Stimulated activated CD8-positive, alpha-beta memory T cell treated with anti-CD3 and anti-CD28 coated beads, Interleukin-15, amount 100 ng/mL, for 24 hours (primary cell): ENCODE measurements at places on chromosomes 1 and 21.

DNA sequence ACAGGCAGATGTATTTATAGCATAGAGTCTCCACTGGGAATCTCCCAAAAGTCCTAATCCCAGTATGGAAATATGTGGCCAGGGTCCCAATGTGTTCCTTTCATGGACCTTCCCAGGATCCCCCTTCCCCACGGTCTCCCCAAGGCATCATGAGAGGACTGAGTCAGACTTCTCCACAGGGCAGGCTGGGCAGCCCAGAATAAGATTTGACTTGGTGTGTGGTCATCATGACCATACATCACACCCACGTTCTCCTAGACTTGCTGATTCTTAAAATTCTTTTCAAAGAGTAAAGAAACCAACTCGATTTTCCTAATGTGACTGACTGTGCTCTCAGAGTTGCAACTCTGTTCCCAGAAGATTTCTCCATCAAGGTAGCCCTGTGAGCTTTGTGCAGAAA lies 93.9 kb upstream of the CD34 start:
- DNase-seq: no peak

- no peak for DNase-seq
Measured at GRCh38 chr1:94971491-94971924, 44.6 kb upstream of the CNN3 start.

DNA sequence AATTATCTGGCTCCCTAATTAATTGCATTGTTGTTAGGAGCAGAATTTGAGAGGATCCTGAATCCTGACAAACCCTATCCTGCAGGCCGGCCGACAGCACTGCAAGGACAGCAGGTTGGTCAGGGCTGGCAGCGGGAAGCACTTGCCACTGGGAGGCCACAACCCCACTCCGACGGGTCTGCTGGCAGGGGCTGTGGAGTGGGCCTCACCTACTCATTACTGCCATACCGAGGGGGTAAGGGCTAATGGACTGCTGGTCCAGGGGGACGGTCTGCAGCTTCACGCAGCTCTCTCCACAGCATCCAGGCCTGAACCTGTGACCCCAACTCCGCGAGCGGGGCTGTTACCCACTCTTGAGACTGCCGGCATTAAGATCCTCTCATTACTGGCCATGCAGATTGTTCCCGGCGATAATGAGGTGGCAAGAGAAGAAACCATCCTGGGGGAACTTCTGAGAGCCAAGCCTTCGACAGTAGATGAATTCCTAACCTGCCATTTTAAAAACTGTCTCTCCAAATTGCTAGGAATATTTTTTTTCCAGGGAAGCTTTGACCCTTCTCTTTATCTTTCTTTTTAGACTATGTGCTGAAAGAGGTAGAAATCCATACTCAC lies 501.3 kb downstream of the OMA1 start:
- no peak for DNase-seq

DNA sequence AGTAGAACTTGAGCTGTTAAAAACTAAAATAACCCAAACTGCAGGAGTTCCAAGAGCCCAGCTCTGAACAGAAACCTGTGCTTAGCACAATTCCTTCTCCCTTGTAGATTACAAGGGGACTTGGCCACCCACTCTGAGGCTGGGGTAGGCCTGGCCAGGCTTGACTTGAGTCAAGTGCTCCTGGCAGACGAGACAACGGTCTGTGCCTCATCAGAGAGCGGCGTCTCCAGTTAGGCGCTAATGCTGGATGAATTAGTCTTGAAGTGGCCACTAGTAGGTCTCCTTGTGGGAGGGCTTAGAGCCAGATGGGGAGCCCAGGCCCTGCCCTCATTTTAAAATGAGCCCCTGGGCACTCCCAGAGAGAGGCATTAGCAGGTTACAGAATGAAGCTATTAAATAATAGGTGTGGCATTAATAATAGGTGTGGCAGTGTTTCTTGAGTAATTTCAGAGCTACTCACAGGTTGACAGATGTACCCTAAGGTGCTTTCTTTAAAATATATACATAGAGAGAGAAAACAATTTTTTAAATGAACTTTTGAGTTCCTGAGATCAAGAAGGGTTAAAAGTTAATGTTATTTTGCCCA lies 1.1 kb downstream of the EEIG2 start:
- DNase-seq: no peak

- DNase-seq: no peak
Measured at GRCh38 chr1:208829595-208829994, 585.4 kb upstream of the PLXNA2 start.

DNA sequence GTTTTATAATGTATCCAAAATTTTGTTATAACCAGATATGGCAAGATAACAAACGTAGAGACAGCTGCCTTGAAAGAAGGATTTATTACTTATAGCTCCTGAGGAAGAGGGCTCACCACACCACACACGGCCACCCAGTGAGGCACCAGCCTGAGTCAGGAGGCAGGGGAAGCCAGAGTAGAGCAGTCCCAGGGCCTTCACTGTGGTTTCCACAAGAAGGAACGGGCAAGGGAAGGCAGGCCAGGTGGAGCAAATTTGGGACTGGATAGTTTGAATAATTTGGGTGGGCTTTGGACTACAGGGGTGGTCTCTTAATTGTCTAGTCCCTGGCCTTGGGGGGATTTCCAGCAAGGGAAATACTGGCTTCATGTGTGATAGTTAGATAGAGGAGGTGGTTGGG lies 72.5 kb downstream of the RRAGC start:
- DNase-seq: no peak

DNA sequence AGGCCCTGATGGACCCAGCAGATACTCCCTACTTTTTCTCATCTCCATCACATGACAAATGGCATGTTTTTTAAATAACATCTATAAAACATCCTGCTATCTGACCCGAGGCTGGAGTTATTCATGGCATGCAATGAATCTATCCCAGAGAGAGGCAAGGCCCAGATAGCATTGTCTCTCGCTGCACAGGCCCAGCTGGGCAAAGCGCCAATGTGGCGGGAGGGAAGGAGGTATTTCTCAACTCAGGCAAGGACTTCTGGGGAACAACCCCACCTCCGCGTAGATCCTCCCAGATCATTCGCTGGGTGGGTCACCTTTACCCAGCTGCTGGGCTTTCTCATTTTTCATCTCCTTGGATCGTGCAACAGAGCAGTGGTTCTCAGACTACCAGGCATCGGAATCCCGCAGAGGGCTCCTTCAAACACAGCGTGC lies 59.8 kb downstream of the ERG start:
- no peak for DNase-seq

- DNase-seq: no peak
Measured at GRCh38 chr1:93722081-93723031, 40.7 kb upstream of the BCAR3 start.

DNA sequence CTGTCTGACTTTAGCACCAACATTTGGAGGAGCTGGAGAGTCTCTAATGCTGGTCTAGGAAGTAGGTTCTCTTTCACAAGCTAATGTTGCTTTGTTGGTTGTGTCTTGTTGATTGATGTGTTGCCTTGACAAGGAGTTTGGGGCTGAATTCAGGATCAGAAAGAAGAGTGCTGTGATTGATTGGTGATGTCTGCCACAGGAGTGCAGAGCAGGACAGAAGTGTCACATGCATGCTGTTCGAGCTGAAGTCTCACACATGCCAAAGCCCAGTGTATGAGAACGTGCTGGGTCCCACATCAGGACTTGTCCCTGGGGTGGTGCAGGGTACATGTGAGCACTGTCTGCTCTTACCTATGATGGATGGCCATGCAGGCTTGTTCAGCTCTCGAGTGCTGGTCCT lies 694.4 kb downstream of the MATN1 start:
- no peak for DNase-seq

- DNase-seq: no peak
Measured at GRCh38 chr21:39366563-39366962, 17.7 kb upstream of the HMGN1 start.

- no peak for DNase-seq
Measured at GRCh38 chr1:113142791-113143190, 69.8 kb downstream of the LRIG2 start.

- no peak for DNase-seq
Measured at GRCh38 chr1:225670356-225670755, 17.4 kb upstream of the ENAH start.

DNA sequence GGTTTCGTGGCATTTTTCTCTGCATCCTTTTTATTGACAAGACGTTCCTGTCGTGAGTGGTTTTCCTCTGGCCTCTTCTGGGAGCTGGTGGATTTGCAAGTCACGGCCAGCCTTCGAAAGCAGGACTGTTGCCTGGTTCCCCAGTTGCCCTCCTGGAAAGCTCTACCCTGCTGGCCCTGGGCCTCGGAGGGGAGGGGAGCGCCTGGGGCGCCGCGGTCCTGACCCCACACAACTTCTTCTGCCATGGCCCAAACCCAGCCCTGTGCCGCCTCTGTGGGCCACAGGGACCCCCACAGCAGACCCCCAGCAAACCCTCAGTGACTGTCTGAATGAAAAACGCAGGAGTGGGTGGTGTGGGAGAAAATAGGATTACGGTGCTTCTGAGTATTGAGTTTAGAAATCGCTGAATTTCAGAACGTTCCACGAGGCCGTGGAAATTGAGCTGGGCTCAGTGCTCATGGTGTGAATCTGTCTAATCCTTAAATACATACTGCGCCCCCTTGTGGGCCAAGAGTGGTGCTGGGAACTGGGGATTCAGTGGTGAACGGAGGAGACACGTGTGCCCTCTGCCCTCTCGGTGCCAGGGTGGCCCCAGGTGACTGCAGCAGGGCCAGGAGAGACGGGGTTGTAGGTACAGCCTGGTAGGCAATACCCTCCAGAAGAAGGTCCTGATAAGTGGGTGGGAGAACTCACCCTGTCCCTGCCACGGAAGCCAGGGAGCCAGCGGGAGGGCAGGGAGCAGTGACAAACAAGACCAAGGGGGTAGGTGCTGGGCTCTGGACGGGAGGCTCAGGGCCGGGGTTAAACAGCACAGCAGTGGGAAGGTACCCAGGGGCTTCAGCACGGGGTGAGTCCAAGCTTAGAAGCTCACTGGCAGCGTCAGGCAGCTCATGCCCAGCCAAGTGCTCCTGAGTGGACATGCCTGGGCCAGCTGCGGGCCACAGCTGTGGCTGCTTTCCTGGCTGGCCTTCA lies 101.2 kb upstream of the COL6A1 start:
- peak; percentile 42 for DNase-seq

DNA sequence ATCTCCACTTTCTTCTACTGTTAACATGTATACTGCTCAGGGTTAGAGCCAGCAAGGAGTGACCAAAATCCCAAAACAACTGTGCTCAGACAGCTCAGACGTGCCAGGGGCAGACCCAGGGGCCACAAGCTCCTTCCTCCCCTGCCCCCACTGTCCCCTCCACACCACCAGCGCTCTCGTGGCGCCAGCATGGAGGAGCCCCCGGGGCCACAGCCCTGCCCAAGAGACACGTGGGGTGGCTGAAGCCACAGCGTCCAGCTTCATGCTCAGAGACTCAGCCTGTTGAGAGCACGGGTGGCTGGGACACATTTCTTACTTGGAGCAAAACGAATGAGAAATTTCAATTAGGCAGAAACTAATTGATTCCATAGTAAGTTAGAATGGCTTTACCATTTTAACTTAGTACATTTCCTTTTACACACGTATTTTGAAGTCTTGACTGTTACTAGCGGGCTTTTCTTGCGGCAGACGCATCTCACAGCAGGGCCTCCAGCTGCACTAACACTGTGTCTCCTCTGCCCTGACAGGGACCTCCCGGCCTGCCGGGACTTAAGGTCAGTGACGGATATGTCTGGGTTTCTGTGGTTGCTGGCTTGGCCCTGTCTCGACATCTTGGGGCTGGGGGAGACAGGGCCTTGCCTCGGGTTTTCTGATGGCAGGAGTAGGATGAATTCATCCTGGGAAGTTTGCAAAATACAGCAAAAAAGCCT lies 54.2 kb downstream of the SLC19A1 start:
- no peak for DNase-seq

DNA sequence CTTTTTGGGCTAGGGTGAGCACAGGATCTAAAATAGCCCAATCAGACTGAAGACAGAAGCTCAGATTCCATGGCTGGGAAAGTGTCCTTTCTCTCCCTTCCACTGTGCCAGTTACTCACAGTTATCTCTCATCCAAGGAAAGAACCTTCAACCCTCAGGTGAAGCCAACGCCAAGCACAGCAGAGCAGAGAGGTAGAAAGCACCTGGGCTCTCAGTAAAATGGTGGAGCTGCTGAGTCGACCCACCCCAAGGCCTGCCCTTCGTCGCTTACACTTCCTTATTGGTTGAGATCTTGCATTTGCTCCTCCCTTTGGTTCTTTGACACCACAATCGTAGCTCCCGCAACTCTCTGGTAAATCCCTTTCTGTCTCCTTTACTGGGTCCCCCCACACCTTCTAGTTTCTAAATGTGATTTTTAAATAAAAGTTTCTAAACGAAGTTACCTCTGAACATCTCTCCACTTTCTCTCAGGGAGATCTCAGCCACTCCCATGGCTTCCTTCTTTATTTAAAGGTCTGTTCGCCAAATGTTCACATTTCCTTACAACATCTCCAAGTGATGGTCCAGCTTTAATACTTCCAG lies 27.5 kb upstream of the SLC30A1 start:
- DNase-seq: no peak

GRCh38 chr1:234139966-234140365 lies 233.3 kb upstream of the COA6 start:
- DNase-seq: no peak

DNA sequence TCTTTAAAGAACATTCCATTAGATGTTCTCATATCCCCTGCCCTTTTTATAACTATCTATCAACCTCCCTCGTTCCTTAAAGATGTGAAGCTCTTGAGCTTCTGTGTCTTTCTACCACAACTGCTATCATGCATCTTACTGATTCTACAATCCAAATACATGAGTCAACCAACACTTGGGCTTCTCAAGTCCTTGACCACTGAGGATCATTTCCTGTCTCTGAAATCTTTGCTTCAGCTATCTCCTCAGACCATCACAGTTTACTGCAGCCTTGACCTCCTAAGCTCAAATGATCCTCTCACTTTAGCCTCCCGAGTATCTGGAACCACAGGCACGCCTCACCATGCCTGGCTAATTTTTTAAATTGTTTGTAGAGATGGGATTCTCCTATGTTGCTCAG lies 75.2 kb downstream of the FMO4 start:
- DNase-seq: no peak

- DNase-seq: peak; percentile 25
Measured at GRCh38 chr21:45590726-45591618, 48.7 kb upstream of the SLC19A1 start.

DNA sequence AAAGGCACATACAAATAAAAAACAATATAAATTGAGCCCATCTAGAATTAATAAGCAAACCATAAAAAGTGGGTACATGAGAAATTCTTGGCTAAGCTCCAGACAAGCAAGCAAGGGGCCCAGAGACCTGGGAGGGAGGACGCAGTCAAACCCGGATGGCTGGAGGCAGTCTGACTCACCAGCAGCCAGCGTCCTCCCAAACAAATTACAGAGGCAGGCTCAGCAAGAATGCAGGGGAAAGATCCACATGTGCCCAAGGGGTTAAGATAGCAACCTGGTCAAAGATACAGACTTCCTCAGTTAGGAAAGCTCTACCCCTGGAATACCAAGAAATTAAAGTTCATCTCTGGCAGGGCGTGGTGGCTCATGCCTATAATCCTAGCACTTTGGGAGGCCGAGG lies 7.4 kb upstream of the TIAM1 start:
- DNase-seq: no peak
